GM12878 (cell line): ENCODE measurements at places on chromosomes 2 and 18.

GRCh38 chr2:60025496-60025895 is 528.0 kb downstream of the BCL11A start:
- no peak for DNase-seq

GRCh38 chr18:49544362-49544761 is 17.5 kb upstream of the LIPG start:
- DNase-seq: no peak

- DNase-seq: no peak
Measured at GRCh38 chr2:194128810-194129209, 1528.2 kb upstream of the SLC39A10 start.

DNA sequence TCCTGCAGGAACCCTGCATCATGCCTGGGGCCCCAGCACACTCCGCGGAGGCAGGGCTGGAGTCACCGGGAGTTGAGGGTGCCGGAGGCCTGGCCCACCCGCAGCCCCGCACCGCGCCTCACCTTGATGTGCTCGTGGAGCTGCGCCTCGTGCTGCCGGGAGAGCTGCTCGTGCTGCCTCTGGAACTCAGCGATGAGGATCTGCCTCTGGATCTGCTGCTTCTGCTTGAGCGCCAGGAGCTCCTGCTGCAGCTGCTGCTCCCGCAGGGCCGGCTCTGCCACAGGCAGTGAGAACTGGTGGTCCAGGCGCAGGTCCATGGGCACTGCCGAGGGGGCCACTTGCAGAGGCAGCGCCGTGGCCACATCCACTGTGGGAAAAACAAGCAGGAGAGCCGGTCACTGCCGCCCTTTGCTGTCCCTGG is 211.1 kb downstream of the HDAC4 start:
- DNase-seq: no peak

DNA sequence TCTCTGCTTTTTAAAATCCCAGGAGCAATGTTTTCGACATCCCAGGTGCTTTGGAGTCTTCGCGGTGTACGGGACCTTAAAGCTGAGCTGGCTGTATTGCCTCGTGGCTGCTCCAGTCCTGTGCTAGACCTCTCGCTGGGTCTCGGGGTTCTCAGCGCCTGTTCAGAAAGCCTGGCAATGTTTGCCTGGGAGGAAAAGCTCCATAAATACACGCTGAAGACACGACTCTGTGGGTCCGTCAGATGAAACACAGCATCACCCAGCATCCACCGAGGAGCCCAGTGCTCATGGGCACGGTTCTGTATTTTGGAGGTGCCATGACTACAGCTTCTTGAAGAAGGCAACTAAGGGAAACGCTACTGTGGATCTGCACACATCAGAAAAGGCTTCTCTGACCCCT is 21.6 kb downstream of the MBP start:
- DNase-seq: no peak

DNA sequence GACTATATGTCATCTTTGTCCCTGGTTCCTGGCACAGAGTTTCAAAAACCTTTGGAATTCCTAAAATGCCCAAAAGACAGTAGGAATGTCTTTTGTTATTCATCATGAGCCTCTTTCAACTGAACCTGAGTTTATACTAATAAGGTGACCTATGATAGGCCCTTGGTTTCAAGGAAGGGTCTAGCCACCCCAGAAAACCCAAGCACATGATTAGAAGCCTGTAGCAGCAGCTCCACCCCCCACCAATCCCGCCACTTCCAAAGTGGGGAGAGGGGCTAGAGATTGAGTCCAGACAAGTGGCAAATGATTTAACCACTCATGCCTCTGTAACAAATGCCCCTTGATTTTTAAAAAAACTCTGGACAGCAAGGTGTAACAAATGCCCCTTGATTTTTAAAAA is 56.8 kb downstream of the ADD2 start:
- DNase-seq: no peak

DNA sequence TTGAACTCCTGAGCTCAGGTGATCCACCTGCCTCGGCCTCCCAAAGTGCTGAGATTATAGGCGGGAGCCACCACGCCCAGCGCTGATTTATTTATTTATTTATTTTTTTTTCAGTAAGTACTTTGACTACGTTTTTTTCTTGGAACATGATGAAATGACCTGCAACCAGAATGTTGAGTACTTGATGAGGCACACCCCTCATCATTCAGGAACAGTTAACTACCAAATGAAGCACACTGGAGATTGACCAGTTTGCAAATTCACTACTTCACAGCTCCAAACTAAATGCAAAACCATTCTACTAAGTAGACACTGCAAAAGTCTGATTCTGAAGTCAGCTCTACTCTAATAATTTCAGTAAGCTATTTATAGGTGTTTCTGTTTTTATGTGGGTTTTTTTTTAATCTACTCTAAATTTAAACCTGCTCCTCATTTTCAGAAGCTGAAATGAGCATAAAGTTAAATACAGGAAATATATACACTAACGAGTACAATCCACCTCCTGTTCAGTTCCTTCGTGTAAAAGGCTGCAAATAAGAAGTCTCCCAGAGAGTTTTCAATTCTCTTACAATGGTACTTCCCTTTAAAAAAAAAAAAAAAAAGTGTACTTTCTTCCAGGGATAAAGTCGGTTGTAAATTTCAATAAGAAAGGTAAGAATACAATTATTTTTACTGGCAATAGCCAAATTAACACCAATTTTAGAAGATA is 1.4 kb downstream of the GFPT1 start:
- no peak for DNase-seq

DNA sequence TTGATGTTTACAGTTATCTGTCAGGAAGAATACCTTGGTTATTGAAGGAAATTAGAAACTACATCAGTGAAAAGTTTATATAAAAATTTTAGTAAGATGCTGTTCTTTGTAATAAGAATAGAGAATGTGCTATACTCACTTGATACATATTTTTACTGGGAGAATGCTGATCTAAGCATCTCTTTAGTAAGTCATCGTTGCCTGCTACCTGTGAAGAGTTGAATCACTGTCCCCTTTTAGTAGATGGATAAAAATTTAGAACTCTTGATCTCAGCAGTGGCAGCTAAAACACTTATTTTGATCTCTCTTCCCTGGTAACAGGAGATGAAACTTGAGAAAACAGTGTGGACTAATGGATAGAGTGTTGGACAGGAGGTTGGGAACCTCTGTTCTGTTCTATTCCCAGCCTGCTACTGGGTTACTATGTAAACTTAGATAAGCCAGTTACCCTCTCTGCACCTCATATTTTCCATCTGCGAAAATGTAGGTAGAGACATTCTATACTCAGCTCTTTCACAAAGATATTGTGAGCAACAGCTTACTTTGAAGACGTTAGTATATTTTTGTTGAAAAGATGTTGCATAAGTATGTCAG is 100.3 kb downstream of the FEZ2 start:
- DNase-seq: no peak

- no peak for DNase-seq
Measured at GRCh38 chr2:37512971-37513370, 158.5 kb downstream of the CDC42EP3 start.

DNA sequence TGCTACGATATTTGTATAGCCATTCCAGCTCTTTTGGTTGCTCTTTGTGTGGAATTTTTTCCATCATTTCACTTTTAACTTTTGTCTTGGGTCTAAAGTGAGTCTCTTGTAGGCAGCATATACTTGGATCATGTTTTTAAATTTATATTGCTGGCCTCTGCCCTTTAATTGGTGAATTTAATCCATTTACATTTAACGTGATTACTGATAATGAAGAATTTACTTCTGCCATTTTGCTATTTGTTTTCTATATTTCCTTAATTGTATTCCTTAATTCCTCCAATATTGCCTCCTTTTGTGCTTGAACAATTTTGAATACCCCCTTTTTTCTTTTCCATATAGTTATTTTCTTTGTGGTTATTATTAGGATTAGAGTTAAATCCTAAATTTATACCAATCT is 21.0 kb upstream of the ADNP2 start:
- DNase-seq: no peak

- no peak for DNase-seq
Measured at GRCh38 chr2:145088756-145089155, 568.8 kb upstream of the ZEB2 start.

DNA sequence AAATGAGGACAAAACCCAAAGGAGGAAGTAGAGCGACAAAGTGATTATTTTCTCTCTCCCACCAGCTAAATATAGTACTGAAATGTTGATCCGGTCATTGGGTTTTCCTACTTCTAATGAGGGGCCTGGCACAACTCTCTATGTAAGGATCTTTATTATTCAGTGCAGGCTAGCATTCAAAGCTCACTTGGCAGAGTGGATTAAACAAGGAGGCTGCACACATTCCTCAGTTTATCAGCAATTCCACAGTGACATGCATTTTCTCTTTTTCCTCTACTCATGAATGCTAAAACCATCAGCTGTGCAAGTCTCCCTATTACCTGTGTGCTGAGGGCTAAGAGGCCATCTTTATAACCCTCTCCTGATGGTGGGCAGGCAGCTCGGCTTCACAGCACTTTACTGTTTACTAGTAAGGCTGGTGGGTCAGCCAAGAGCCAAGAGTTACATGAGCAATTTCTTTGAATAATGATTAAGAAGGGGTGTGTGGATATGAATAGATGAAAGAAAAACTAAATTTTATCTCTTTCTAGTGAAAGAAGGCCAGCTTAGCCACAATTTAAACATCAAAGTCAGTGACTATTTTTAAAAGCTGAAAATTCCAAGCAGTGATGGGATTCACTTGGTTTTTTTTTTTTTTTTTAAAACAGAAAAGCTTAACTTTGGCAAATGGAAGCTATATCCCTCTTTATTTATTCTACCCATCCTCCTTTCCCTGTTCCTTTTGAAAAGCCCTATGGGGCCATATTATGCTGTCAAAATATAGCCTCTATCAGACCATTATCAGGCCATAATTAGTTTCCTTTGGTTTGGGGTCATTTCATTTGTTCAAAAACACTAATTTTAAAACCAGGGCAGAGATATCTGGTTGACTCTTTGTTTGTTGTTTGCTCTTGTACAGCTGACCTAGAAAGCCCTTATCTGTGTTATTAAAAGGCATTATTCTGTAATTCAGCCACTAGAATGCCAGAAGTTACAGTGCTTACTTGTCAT is 111.0 kb downstream of the RBM43 start:
- no peak for DNase-seq

GRCh38 chr2:65388051-65388531 is 44.3 kb downstream of the SPRED2 start:
- peak; percentile 77 for DNase-seq

DNA sequence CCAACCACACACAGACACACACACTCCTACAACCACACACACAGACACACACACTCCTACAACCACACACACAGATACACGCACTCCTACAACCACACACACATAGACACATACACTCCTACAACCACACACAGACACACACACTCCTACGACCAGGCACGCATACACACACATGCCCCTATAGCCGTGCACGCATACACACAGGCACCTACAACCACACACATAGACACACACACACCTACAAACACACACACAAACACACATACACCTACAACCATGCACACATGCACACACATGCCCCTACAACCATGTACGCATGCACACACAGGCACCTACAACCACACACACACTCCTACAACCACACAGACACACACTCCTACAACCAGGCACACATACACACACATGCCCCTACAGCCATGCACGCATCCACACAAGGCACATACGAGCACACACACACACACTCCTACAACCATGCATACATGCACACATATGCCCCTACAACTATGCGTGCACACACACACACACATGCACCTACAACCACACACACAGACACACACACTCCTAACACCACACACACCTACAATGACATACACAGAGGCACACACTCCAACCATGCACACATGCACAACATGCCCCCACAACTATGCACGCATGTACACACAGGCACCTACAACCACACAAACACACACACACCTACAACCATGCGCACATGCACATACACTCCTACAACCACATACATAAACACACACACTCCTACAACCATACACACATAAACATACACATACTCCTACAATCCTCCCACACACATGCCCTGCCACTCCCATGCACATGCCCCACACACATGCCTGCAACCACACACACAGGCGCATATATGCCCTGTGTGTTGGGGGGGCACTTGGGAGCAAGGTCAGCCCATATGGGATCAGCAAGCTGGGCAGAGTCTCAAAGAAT is 19.1 kb upstream of the TEX51 start:
- no peak for DNase-seq

- DNase-seq: peak; percentile 43
Measured at GRCh38 chr18:11149441-11150270, at the start of gene PIEZO2. Gene PIEZO2, minus strand, starts transcription at chr18:11149569. Its CDS starts 981 bp downstream, at chr18:11148588.

DNA sequence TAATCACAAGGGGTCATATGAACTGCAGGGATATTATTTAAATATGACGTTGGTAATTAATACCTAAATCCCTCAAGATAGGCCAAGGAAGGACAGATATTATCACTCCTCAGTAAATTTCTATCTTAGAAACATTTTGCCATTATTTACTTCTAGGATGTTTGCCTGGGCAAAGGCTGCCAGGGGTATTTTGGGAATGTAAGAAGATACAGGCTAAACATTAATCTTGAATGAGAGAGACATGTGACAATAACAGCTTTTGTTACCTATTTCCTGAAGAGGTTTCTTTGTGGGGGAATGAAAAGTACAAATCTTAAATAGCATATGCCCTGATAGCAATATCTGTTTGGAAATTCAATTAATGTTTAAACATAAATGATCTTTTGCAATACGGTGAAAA is 756 bp upstream of the CCDC195 start:
- DNase-seq: no peak

DNA sequence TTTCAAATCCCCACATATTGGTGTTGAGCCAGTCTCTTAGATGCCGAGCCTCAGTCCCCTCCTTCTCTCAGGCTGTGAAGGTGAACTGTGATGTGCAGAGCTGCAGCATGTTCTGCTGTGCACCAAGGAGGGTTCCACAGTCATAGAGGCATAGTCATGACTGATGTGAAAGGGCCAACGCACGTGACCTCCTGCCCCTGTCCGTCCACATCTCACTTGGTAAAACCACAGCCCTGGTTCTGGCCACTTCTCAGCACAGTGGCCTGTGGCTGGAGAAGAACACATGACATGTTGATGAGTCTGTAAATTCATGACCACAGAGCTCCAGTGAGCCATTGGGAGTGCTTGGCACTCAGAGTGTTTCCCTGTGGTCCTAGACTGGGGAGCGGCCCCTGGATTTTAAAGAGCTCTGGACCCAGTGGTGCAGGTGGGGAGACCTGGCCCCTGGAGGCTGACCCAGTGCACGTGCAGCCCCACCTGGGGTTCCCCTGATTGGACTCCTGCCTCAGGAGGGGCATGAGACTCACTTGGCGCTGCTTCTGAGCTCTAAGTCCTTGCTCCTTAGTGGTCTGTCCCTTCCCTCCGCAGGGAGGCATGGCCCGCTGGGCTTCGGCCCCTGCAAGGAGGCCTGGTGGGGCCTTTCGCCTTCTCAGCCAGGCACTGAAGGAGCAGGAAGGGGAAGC is 25.3 kb downstream of the INPP4A start:
- DNase-seq: no peak

DNA sequence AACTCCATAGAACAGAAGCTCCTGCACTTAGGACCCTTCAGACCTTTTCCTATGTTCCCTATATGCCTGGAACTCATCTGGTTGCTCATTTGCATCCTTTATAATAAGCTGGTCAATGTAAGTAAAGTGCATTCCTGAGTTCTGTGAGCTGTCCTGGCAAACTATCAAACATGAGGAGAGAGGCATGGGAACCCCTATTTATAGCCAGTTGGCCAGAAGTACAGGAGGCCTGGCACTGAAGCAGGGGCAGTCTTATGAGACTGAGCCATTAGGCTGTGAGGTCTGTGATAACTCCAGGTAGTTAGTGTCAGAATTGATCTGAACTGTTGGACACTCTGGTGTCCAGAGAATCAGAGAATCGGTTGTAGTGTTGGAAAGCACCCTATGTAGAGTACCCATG is 88.4 kb downstream of the EHD3 start:
- DNase-seq: no peak

GRCh38 chr2:127695491-127696472 is 5.5 kb upstream of the SFT2D3 start:
- no peak for DNase-seq

GRCh38 chr2:216596980-216597509 is 36.2 kb upstream of the IGFBP2 start:
- no peak for DNase-seq
